Fibroblast of villous mesenchyme (primary cell): ENCODE measurements at places on chromosomes 1 and 21.

GRCh38 chr1:51666478-51666877 lies 49.6 kb downstream of the OSBPL9 start:
- DNase-seq = no peak

DNA sequence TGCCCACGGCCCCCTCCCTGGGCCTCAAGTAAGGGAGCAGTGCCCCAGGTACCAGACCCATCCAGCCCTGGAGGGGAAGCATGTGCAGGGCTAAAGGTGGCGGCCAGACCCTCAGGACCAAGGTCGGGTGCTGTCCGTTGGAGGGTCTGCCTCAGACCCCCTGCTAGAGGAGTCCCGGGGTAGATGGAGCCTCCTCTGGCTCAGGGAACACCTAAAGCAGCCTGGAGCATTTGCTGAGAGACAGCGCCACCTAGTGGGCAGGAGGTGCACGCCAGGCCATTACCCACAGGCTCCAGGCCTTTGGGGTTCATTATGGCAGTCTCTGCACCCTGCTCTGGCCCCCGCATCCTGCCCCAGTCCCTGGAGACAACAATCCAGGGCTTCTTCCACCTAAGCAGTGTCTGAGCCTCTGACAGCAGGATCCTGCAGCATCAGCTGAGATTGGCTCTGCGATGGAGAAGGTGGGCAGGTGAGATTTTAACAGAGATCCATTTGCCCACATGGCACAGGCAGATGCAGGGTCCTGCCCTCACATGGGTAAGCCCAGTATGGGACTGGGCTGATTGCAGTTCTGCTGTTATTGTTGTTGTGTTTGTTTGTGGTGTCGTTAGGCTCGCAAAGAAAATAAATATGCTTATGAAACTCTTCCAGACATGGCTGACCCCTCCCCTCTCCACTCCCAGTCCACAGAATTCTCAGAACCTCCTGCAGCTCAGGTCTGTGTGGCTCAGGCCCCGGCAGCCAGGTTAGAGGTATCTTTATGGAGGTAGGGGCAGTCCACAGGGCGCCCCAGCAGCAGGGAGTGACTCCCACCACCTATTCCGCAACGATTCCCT lies 42.4 kb downstream of the CTNNBIP1 start:
- DNase-seq = peak; percentile 70

- DNase-seq = no peak
Measured at GRCh38 chr1:242525360-242525722, 844 bp upstream of the PLD5 start.

DNA sequence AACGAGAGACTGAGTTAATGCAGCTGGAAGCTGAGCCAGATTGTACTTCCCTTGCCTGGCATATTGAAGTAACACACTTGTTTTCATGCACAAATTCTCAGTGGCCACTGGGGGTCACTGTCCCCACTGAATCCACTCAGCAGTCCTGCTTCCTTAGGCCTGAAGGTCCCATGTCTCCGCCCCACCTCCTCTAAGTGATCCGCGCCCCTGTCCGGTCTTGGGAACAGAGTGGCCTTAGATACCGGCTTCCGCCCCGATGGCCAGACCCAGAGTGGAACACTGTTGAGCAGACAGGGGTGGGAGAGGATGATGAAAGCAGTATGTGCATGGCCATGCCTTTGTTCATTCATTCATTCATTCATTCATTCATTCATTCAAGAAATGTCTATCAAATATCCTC lies 34.8 kb downstream of the CHAF1B start:
- DNase-seq = peak; percentile 92

DNA sequence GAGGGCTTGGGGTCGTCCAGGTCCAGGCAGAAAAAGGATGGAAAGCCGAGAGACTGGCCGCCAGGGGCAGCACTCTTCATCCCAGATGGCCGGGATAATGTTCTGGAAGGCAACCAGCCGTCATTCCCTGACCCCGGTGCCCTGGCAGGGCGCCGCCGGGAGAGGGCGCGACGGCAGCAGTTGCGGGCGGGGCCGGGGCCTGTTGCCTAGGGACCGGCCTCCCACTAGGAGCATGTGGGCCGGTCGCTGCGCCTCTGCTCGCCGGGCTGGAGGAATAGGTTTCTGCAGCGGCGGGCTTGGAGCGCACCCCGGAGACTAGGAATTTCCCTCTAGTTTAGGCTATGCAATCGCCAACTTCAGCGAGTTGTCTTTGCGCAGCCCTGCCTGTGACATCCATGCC lies 11.0 kb downstream of the DMRTB1 start:
- DNase-seq = peak; percentile 82

DNA sequence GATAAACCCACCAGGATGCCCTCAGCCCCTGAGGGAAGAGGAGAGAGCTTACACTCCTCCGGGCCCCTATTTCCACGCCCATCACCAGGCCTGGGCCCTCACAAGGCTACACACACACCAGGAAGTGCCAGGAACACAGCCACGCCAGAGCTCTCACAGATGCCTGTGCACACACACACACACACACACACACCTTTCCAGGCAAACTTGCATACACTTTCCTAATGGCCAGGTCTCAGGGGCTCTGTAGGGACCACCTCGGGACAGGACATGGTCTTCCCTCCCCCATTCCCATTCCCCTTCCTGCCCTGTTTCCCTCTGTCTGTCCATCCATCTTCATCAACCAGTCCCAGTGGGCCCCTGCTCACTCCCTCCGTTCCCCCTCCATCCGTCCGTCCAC lies 9.7 kb upstream of the EPHA2 start:
- DNase-seq = no peak

GRCh38 chr1:230396966-230397365 lies 29.2 kb downstream of the PGBD5 start:
- DNase-seq = no peak

DNA sequence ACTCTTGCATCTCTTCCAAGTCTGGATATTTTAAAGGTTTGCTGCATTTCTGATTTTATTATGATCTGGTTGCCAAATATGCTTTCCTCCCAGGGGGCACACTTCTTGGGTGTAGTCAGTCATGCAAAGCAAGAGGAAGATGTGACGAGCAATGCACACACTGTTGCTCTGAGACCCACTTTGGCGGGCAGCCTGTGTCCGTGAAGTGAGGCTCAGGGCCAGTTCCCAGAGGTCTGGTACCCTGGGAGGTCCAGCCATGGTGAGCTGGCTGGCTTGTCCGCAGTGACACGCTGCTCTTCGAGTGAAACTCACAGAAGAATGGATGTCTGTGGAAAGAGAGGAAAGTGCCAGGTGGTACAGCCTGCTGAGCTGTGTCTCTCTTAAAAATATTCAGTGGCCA lies 52.8 kb upstream of the EDN2 start:
- peak; percentile 42 for DNase-seq

DNA sequence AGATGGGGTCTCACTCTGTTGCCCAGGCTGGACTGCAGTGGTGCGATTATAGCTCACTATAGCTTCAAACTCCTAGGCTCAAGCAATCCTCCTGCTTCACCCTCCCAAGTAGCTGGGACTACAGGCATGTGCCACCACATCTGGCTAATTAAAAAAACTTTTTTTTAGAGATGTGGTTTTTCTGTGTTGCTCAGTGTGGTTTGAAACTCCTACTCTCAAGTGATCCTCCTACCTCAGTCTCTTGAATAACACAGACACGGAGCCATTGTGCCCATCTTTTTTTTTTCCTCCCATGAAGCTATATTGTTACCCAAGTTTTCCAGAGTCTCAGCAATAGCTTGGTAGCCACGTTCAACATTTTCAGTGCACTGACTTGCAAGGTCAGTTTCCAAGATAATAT lies 2.7 kb downstream of the GIPC2 start:
- DNase-seq = no peak

- DNase-seq = peak; percentile 37
Measured at GRCh38 chr1:1200876-1201810, 5.2 kb downstream of the TNFRSF18 start.

DNA sequence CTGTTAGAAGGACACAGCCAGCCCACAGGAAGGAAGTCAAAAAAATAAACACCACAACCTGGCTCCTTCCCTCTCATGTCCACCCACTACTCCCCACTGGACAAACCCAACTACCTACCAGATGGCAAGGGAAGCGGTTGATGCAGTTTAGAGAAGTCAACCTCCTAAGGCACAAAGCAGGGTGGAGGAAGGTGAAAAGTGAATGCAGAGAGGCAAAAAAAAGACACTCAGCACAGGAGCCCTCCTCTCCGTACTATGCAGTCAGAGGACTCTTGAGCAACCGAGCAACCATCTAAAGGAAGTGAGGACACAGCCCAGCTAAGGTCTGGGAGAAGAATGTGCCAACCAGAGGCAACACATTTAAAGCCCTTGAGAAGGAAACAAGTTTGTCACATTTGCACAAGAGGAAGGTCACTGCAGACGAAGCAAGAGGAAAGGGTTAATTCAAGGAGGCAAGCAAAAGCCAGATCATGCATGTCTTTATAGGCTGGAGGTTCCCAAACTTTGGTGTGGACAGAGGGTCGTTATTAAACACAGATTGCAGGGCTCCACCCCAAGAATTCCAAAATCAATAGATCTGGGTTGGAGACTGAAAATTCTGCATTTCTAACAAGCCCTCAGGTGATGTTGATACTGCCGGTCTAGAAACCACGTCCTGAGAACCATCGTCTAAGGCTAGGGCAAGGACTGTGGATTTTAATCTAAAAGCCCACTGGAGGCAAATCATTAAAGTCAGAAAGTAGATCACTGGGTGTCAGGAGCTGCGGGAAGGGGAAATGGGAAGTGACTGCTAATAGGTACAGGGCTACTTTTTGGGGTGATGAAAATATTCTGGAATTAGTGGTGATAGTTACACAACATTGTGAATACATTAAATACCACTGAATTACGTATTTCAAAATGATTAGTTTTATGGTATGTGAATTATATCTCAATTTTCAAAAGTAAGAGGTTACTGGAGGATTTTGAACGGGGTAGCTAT lies 19.7 kb downstream of the TP53BP2 start:
- peak; percentile 42 for DNase-seq

- no peak for DNase-seq
Measured at GRCh38 chr1:89527256-89527655, 2.6 kb downstream of the LRRC8B start.

GRCh38 chr1:170351366-170351946 lies 180.5 kb upstream of the GORAB start:
- no peak for DNase-seq
